Kidney epithelial cell (primary cell): ENCODE measurements at places on chromosomes 13 and 19. TPM values are rescaled to one million over a fixed set of nuclear protein-coding genes. Genes with fewer than 3 reads are reported as not detected.

Gene PCP2
- 0.75 TPM in 1 of 2 replicates, not detected in the other for total RNA-seq

Gene PNMA8A
- total RNA-seq: 10.3 and 11.8 TPM in 2 replicates

Gene PLK5
- total RNA-seq: not detected in 2 replicates

Gene LGI4
- total RNA-seq: not detected in 2 replicates

Gene LILRB3
- 0.50 TPM in 1 of 2 replicates, not detected in the other for total RNA-seq

Gene RNF225
- total RNA-seq: not detected in 2 replicates

Gene RHPN2
- 21.3 and 27.6 TPM in 2 replicates for total RNA-seq

Gene IRGC
- not detected in 2 replicates for total RNA-seq

Gene RASIP1
- 3.8 and 4.8 TPM in 2 replicates for total RNA-seq

Gene SHC2
- total RNA-seq: 15.2 and 19.5 TPM in 2 replicates

Gene ACER1
- total RNA-seq: not detected in 2 replicates

Gene ABCC4
- total RNA-seq: 17.3 and 18.1 TPM in 2 replicates

Gene NECTIN2
- 240 and 243 TPM in 2 replicates for total RNA-seq

Gene PSPN
- 1.5 TPM in 2 replicates for total RNA-seq

Gene KLC3
- 8.6 and 8.9 TPM in 2 replicates for total RNA-seq

Gene KLK2
- 0.96 TPM in 1 of 2 replicates, not detected in the other for total RNA-seq

Gene APBA3
- 39.7 and 50.5 TPM in 2 replicates for total RNA-seq

Gene ZNF667
- total RNA-seq: 4.2 and 9.4 TPM in 2 replicates

Gene GPR18
- total RNA-seq: not detected in 2 replicates

Gene C19orf18
- 0.17 TPM in 1 of 2 replicates, not detected in the other for total RNA-seq

Gene C19orf67
- not detected in 2 replicates for total RNA-seq

Gene NXNL1
- total RNA-seq: not detected in 2 replicates

Gene ZIM2
- total RNA-seq: 0.07 TPM in 1 of 2 replicates, not detected in the other

Gene KASH5
- 0.07 TPM in 1 of 2 replicates, not detected in the other for total RNA-seq

Gene KL
- total RNA-seq: 2.0 and 2.4 TPM in 2 replicates

Gene ZSCAN1
- not detected in 2 replicates for total RNA-seq

Gene MAST1
- 0.88 and 2.4 TPM in 2 replicates for total RNA-seq

Gene IGFL3
- not detected in 2 replicates for total RNA-seq

Gene ADPRHL1
- total RNA-seq: 0.75 and 0.84 TPM in 2 replicates

Gene CEACAM8
- not detected in 2 replicates for total RNA-seq

Gene RASGRP4
- total RNA-seq: not detected in 2 replicates

Gene PSG4
- total RNA-seq: 3.0 and 7.4 TPM in 2 replicates

Gene PSG6
- total RNA-seq: not detected in 2 replicates

Gene ZNF536
- total RNA-seq: 0.13 and 0.21 TPM in 2 replicates

Gene ZNF69
- total RNA-seq: 15.8 and 19.2 TPM in 2 replicates

Gene MYO16
- total RNA-seq: 0.27 and 0.38 TPM in 2 replicates

Gene SPC24
- 2.5 and 2.8 TPM in 2 replicates for total RNA-seq

Gene DHX34
- 18.1 and 27.1 TPM in 2 replicates for total RNA-seq

Gene HIPK4
- total RNA-seq: 0.55 TPM in 1 of 2 replicates, not detected in the other

Gene SMARCA4
- 124 and 189 TPM in 2 replicates for total RNA-seq

Gene ZNF772
- 9.2 and 10.0 TPM in 2 replicates for total RNA-seq

Gene SERPINE3
- total RNA-seq: not detected in 2 replicates

Gene HPN
- total RNA-seq: 1.6 and 2.3 TPM in 2 replicates

Gene PSG7
- not detected in 2 replicates for total RNA-seq

Gene ACTMAP
- total RNA-seq: 7.2 and 8.8 TPM in 2 replicates

Gene ETV2
- total RNA-seq: not detected in 2 replicates

Gene PRTN3
- total RNA-seq: not detected in 2 replicates
